ENCODE measurements at places on chromosomes 2 and 18.

GRCh38 chr18:11115276-11115675 is 34.1 kb downstream of the PIEZO2 start:
- peak; percentile 86 for DNase-seq

DNA sequence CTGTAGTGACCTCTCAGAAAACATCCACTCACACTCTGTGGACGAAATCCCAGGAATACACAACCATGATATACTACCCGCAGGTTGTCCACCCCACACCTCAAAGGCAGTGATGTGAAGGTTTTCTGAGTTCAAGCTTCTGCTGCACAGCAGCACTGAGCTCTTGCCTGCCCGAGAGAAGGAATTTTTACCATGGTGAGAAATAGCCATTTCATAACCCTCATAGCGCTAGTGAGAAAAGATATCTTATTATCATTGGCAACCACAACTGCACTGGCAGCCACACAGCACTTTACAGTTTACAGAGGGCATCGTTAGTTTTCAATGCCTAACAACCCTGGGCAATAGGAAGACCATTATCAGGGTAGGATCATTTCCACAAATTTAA is 36.9 kb downstream of the NAPG start:
- no peak for DNase-seq

GRCh38 chr2:199756211-199756610 is 94.8 kb downstream of the FTCDNL1 start:
- DNase-seq = no peak

DNA sequence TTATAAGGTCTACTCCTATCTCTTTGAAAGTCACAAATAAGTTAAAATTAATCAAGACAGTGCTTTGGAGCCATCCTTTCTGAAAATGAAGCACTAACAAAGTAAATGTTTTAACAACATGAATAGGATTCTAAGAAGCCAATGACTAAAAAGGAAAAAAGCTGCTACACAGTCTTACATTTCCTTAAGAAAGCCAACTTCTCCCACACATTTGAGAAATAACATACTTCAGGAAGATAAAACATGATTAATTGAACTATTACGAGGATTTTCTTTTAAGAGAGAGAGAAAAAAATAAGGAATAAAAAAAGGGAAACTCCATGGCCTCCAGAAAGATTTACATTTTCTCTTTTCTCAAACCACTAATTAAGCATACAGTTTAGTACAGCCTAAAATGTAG is 113.1 kb downstream of the GCA start:
- no peak for DNase-seq

GRCh38 chr2:194567661-194568017 is 1089.4 kb upstream of the SLC39A10 start:
- no peak for DNase-seq

DNA sequence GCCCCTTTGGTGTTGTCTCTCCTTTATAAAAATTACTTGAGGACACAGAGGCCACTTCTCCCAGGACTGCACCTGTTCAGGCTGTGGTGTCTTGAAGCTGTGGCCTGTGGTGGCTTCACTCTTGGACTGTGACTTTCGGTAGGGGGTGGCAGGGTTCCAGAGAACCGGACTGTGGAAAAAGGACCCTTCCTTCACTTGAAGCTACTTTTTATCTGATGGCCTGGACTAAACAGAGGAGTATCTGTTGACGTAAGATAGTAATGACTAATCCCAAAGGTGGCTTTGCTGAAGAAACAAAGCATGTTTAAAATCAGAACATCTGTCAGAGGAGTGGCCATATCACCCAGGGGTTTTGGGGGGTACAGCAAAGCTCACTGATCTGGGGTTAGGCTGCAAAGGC is 60.8 kb downstream of the CENPO start:
- DNase-seq = peak; percentile 82

DNA sequence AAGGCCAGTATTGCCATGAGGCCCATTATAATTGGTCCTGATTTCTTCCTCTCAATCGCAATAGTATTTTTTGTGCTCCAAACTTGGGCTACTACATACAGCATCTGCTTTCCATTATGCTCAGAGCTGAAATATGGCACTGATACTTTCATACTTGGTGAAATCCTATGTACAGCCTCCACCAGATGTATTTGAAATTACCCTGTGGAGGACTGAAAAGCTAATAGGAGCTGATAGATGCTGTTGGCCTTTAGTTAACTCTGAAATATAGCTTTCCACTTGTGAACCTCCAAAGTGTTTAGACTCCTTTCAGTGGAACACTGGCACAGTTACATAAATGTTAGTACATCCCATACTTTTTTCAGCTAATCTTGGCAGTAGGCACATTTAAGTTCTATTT is 205.7 kb downstream of the NEDD4L start:
- DNase-seq = no peak

GRCh38 chr18:42296723-42297122 is 341.7 kb downstream of the PIK3C3 start:
- DNase-seq = peak; percentile 5

- DNase-seq = no peak
Measured at GRCh38 chr2:16103614-16104314, 163.4 kb downstream of the MYCN start.

DNA sequence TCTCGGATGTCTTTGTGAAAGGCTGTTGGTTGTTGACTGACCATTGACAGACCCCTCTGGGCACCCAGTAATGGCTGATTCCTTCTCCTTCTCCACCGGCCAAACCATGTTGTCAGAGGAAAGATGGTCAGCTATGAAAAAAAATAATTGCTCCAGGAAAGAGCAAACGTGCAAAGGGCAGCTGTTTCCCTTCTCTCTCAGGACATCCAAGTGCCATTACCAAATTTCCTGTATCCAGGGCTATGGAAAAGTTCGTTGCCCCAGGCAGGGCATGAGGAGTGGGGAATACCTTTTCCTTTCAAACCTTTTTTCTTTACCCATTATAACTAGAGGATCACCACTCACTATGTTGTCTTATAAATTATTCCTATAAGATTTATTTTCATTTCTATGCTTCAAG is 321.5 kb upstream of the HNRNPA3 start:
- DNase-seq = no peak

DNA sequence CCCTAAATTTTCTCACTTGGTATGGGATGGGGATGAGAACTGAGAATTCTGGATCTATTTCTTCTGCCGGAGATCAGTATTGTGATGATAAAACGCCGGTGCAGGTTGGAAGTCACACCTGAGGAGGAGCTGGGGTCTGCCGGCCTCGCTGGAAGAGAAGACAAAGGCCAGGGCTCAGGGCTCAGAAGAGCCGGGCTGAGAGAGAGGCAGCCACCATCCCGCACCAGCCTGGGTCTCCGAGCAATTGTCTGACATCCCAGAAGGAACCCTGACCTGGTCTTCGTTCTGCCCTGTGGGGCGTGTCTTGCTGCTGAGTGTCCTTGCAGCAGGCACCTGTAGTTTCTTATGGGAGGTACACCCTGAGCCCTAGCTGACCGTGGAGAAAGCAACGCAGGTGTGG is 31.4 kb upstream of the SALL3 start:
- no peak for DNase-seq

GRCh38 chr2:28101892-28102291 is 211.4 kb downstream of the BABAM2 start:
- DNase-seq = no peak

- DNase-seq = no peak
Measured at GRCh38 chr2:210955591-210955990, 399.2 kb downstream of the CPS1 start.

- no peak for DNase-seq
Measured at GRCh38 chr2:109422758-109423500, 190.8 kb downstream of the SEPTIN10 start.

DNA sequence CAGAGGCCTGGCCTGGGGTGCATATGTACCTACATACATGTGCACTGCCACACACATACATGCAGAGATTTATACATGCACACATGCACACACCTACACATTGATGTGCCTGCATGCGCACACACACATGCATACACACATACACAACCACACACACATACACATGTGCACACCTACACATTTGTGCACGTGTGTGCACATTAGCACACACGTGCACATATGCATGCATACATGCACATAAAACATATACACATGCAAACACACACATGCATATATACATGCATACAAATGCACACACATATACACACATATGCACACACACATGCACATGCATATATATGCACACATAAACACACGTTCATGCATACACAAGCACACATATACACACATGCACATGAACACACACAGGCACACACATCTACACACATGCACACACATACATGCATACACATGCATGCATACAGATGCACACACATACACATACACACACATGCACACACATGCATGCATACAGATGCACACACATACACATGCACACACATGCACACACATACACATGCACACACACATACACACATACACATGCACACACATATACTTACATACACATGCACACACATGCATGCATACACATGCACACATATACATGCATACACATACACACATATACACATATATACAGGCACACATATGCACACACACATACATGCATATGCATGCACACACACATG is 23.6 kb upstream of the OTOS start:
- no peak for DNase-seq

DNA sequence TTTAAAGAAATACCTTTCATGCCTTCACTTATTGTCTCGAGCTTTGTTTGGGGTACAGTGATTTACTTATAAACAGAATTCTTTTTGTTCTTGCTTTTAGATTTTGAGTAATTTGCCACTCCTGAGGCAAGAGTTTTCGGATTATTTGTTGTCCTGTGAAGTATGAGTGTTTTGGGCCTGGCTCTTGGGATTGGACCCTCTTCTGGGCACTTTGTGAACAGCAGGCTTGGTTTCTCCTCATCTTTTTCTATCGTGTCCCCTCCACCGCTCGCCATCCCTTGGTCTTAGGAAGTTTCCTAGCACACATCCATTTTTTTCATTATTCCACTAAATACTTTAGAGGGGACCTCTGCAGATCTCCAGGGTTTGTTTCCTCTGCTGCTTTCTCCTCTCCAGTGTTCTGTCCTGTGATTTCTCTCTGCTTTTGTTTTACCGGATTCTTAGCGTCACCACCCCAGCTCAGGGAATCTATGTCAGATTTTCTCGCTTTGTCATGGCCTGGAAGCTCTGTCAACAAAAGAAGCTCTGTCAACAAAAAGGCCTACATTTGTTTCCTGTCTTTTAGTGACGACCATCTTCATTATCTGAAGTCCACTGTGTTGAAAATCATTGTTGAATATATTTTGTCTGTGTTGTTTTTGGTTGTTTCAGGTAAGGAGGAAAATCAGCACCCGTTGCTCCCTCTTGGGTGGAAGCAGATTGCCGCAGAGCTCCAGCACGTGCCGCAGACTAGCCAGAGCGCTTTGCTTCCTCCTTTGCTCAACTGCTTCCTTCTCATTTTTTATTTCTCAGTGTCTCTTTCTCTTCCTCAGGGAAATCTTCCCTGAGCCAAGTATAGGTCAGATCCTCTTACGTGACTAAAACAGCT is 27.8 kb downstream of the ANKRD62 start:
- DNase-seq = no peak

DNA sequence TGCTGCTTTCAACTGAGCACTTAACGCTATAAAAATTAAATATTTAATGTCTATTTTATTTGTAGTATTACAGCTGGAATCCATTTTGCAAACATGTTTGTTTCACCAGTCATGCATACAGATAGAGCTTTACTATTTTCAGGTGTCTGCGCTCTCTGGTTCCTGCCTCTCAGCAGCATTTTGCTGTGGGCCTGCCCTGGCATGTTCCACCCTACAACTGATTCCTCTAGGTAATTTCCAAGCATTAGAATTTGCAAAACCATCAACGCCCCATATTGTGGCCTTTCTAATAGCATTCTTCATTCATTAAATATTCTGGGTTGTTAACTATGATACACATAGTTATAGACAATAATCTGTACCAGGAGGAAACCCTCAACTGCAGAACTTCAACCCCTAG is 266.4 kb upstream of the DLGAP1 start:
- DNase-seq = no peak

DNA sequence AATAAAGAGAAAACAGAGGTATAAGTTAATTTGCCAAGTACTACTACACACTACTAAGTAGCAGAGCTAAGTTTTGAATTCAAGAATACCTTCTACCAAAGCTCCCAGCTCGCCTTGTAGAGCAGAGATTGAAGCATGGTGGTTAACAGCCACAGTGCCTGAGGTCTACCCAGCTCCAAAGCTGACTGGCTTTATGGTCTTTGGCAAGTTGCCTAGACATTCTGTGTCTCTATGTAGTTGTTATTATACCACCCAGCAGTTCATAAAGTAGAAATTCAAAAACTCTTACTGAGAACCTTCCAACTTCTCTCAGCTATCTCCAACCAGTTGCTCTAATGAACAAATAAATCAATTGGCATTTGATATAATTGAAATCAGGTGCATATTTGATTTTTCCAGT is 87.8 kb downstream of the PDE11A start:
- DNase-seq = no peak

GRCh38 chr2:146388757-146389156 is 1456.1 kb upstream of the ACVR2A start:
- peak; percentile 16 for DNase-seq

GRCh38 chr2:104702031-104702850 is 151.7 kb upstream of the POU3F3 start:
- DNase-seq = no peak

- DNase-seq = peak; percentile 77
Measured at GRCh38 chr2:85506768-85507181, 32.2 kb upstream of the MAT2A start.

GRCh38 chr18:36649205-36649604 is 179.6 kb downstream of the TPGS2 start:
- DNase-seq = no peak

- DNase-seq = no peak
Measured at GRCh38 chr18:33851546-33852078, 273.6 kb downstream of the ASXL3 start.

DNA sequence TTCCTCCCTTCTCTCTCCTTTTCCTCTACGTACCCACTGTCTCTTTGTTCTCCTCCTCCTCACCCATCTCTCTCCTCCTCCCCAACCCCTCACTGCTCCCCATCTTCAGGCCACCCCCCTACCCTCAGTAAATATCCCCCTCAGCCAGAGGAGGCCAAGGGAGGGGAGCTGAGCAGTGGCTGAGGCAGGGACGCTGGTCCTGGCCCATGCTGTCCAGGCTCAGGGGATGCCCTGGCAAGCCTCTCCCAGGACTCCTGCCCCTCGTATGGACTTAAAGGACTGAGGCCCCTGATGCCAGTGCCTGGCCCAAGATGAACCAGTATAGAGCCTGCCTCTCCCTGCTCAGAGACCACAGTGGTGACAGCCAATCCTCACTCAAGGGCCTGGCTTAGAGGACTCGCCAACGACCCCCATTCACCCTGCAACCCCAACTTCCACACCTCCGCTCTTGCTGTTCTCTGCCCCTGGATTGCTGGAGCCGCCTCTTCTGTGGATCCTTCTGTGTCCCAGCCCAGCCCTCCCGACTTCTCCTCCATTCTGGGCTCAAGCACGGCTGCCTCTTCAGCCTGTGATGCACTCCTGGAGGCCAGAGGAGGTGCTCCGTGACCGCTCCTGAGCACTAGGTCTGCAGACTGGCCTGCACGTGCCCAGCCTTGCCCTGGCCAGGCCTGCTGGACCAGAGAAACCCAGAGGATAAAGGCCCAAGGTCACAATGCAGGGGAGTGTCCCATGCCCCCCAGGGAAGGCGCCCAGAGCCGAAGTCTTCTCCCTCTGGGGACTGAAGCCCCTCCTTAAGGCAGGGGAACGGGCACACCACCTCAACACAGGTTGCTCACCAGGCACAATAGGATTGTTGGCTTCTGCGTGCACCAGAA is 9.5 kb upstream of the DUSP2 start:
- DNase-seq = no peak

GRCh38 chr2:216991563-216991962 is 131.7 kb upstream of the TNP1 start:
- peak; percentile 80 for DNase-seq

GRCh38 chr18:50973367-50974126 is 5.7 kb downstream of the ELAC1 start:
- DNase-seq = peak; percentile 53

- DNase-seq = no peak
Measured at GRCh38 chr2:5740053-5740452, 47.9 kb downstream of the SOX11 start.

Measured in fibroblast of villous mesenchyme (primary cell).